Cardiac septum (tissue), 1 donor: ENCODE measurements at places on chromosomes 5 and 9. TPM values are rescaled to one million over a fixed set of nuclear protein-coding genes. Genes with fewer than 3 reads are reported as not detected.

DNA sequence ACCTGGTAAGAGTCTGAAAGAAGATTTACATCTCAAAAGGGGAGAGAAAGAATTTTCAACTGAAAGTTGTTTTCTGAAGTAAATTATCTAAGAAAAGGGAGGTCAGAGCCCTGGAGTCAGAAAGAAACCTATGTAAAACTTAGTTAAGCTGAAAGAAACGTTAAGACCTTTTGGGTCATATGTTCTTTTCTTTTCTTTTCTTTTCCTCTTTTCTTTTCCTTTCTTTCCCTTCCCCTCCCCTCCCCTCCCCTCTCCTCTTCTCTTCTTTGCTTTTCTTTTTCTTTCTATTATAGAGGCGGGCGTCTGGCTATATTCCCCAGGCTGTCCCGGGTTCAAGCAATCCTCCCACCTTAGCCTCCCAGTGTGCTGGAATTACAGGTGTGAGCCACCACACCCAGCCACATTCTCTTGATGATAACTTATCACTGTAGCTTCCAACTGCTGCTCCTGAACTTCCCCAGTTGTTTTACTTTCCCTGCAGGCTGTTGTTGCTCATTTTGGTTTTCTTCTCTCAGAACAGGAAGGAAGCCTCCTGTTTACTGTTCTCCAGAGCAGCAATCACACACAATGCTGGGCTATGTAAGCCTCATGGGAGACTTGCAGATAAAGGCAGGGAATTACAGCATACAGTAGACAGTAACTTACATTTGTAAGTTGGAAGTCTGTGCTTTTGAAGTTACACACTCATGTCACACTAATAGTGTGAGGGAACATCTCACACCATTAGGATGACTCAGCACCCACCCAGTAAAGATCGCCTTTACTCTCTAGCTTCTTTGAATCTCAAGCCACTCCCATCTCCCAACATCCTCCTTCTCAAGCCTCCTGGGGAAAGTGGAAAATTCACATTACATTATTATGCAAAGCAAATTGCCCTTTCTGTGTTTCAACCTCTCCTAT is 2216.6 kb upstream of the WWC1 start:
- no peak for DNase-seq

SLC46A2 gene
- 0.16 TPM for total RNA-seq

DNA sequence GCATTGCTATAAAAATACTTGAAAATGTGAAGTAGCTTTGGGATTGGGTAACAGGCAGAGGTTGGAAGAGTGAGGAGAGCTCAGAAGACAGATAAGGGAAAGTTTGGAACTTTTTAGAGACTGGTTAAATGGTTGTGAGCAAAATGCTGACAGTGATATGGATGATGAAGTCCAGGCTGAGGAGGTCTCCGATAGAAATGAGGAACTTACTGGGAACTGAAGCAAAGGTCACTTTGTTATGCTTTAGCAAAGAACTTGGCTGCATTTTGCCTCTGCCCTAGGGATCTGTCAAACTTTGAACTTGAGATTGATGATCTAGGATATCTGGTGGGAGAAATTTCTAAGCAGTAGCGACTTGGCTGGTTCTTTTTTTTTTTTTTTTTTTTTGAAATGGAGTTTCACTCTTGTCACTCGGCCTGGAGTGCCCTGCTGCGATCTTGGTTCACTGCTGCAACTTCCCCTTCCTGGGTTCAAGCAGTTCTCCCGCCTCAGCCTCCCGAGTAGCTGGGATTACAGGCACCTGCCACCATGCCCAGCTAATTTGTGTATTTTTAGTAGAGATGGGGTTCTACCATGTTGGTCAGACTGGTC is 998.9 kb downstream of the TLE1 start:
- no peak for DNase-seq

GRCh38 chr5:195401-196160 is 4.3 kb downstream of the LRRC14B start:
- DNase-seq, result peak; percentile 71

GRCh38 chr5:88602584-88602983 is 280.4 kb downstream of the MEF2C start:
- DNase-seq, result no peak

DNA sequence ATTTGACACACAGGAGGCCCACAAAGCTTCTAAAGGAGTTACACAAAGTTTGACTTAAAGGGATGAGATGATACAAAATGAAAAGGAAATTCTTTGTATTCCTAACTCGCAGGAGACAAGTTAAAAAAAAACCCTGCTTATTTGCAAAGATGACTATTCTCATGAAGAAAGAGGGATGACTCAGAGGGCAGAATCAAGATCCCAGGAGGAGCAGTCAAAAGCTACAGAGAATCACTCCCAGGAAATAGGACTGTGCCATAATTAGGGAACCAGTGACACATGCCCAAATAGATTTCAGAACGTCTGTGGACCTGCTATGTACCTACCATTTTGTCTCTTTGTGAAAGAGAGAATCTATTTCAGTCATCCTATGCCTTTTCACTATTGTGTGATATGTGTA is 103.5 kb upstream of the ARRDC3 start:
- DNase-seq, result no peak

ARSI gene
- 0.38 TPM for total RNA-seq

CCDC180 gene
- 2.2 TPM for total RNA-seq

GRCh38 chr9:108272349-108272899 is 583.4 kb downstream of the ACTL7B start:
- no peak for DNase-seq

SV2C gene
- total RNA-seq, result 0.67 TPM

- no peak for DNase-seq
Observed at GRCh38 chr5:168788107-168788506, 208.9 kb upstream of the PANK3 start.

POLE3 gene
- 16.9 TPM for total RNA-seq

DNA sequence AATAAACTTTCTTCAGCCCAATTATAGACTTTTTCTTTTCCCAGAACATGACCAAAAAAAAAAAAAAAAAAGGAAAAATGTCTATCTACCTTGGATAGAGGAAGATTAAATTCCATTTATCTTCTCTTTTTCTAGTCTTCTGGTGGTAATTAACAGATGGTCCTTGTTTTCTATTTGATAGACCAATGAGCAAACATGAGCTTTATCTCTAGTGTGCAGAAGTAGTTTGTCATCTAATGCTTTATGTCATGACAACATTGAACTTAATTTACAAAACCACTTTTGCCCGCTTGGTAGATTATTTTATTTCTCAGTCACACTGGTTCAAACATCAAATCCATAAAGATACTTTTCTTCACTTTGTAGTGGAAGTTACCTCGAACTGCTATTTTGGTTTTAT is 69.5 kb upstream of the ELL2 start:
- DNase-seq, result no peak

DNA sequence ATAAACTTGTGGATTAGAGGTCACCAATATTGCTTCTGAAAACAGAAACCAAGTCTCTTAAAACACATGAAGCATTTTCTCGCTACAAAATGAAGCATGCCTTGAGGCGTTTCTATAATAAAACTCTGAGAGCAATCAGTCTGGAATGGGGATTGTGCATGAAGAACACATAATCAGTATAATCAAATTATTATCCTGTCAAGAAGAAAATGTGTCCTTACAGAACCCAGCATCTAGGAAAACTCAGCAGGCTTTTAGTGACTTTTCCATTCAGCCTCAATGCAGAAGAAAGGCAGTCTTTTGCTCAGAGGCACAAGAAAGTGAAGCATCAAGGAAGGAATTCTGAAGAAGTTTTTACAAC is 121.9 kb downstream of the CDH18 start:
- DNase-seq, result no peak
